Activated CD8-positive, alpha-beta memory T cell treated with anti-CD3 and anti-CD28 coated beads for 1 hour (primary cell): ENCODE measurements at places on chromosomes 1 and 21.
A peak's percentile ranks its signal among the peaks of the same experiment; 100 is the strongest.

DNA sequence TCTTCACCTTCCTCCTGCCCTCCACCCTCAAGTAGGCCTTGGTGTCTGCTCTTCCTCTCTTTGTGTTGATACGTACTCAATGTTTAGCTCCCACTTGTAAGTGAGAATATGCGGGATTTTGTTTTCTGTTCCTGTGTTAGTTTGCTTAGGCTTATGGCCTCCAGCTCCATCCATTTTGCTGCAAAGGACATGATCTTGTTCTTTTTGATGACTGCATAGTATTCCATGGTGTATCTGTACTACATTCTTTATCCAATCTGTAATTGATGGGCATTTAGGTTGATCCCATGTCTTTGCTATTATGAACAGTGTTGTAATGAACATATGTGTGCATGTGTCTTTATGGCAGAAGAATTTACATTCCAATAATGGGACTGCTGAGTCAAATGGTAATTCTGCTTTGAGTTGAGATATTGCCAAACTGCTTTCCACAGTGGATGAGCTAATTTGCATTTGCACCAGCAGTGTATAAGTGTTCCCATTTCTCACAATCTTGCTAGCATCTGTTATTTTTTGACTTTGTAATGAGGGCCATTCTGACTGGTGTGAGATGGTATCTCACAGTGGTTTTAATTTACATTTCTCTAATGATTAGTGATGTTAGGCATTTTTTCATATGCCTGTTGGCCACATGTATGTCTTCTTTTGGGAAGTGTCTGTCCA, 272.7 kb downstream of the SDCCAG8 start:
- no peak for DNase-seq

DNA sequence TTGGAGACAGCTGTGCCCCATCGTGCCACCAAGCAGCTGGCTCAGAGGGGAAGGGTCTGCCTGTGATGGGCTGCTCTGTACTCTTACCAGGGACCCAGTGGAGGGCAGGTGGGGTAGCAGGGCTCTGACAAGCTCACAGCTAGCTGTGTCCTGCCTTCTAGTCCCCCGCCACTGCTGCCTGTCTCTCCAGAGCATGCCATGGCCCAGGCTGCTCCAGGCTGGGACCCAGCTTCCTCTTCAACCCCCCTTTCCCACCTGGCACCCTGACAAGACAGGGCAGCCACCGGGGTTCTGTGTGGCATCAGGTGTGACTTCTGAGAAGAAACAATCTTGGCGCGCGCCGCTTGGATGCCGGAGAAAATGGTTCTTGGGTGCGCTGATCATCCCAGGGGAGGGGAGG, 92.3 kb upstream of the ACTL8 start:
- no peak for DNase-seq

- no peak for DNase-seq
These were observed 44.2 kb upstream of the ARHGAP29 start for GRCh38 chr1:94281361-94282142.

DNA sequence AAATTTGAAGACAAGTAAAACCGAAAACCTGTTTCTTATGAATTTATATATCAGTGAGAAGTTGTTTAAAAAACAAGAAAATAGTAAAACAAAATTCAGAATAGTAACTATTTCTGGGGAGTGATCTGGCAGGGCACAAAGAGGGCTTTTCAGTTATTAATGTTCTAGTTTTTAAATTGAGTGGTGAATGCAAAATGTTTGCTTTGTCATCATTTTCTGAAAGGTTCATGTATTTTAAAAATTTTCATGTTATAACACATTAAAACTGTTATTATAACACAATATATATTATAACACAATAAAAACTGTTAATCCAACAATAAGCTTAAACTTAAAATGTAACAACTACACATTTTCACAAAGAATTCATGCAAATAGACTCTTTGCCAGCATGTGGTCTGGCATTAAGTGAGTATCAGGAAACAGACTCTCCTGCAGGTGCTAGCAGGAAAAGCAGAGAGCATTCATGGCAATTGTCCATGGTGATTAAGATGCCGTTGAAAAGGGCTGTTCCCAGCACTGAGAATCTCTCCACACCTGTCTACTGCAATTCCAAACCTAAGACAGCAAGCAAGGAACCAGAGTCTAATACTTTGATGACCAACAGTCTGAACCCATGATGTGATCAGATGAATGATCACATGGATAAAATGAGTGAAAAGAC, 204.9 kb downstream of the TBX15 start:
- no peak for DNase-seq

DNA sequence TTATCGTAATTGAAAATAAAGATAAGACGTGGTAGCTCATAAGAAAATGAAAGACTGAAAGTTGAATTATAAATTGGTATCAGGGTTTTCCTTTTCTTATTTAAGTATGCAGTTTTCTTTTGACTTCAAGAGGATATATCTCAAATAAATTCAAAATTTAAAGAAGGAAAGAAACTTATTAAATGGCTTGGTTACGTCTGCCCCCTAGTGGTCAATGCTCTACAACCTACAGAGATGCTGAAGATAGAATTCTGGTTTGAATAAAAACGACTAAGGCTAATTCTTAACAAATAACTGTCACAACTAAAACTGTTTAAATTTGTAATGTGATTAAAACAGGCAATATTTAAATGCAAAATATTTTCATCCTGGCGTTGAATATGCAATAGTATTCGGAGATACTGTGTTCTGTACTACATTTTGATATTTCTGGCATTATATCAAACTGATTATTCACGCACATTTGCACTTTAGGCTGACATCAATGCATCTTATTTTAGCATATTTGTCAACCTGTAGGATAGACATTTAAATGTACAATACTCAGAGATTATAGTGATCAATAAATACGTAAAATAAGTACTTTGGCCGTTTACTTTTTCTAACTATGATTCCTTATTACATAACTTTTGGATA, 26.8 kb downstream of the IFI44 start:
- peak; percentile 20 for DNase-seq

GRCh38 chr1:151175863-151176262, at the start of gene TMOD4:
Gene TMOD4 (minus strand): TSS chr1:151175981. CDS start chr1:151174875, 1,106 bp downstream.
- no peak for DNase-seq

GRCh38 chr1:4055294-4055967, 155.4 kb upstream of the C1orf174 start:
- DNase-seq = no peak

DNA sequence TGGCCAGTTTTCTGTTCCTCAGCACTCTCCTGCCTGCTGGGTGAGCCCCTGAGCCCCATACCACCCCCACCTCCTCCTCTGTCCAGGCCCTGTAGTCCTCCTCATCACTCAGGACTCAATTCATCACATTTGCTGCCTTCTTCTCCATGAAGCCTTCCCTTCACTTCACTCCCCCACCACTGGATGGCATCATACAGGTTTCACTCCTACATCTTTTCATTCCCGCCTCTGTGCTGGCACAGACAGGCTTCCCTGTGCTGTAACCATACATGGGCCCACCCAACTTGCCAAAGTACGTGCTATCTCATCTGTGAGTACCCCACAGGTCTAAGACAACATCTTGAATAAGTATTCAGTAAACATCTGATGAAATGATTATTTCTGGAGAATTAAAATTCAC, 56.9 kb downstream of the SLC45A1 start:
- DNase-seq = no peak

- DNase-seq = no peak
These were observed 20.1 kb downstream of the CBR1 start for GRCh38 chr21:36089946-36090345.

DNA sequence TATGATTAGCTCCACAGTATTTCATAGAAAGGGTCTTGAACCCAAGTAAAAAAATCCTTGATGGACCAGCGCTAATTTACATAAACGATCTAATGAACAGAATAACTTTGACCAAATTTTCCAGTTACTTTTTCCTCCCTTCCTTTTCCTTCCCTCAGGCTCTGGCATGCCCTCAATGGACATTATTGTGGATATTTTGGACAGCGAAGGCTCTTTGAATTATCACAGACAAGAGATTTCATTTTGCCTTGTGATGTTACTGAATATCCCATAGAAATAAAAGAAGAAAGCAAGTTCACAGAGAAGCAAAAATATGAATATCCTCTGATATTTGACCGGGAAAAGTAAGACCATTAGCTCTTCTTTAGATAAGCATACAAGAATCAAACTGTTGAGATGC, 60.3 kb upstream of the EXO1 start:
- no peak for DNase-seq

DNA sequence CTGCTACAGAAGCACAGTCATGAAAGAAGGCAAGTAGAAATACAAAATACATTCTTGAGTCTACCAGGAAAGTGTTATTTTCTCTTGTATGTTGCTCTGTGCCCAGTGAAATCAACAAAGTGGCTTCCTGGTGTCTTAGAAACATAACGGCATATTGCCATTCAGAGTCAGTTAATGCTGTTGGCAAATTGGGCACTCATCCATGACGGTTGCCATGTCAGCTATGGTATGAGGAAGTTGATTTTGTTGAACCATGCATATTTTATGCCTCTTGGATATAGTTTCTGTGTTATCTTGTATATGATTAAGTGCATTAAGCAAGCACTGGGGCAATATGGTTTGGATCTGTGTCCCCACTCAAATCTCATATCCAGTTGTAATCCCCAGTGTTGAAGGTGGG, 153.1 kb upstream of the CXADR start:
- no peak for DNase-seq

DNA sequence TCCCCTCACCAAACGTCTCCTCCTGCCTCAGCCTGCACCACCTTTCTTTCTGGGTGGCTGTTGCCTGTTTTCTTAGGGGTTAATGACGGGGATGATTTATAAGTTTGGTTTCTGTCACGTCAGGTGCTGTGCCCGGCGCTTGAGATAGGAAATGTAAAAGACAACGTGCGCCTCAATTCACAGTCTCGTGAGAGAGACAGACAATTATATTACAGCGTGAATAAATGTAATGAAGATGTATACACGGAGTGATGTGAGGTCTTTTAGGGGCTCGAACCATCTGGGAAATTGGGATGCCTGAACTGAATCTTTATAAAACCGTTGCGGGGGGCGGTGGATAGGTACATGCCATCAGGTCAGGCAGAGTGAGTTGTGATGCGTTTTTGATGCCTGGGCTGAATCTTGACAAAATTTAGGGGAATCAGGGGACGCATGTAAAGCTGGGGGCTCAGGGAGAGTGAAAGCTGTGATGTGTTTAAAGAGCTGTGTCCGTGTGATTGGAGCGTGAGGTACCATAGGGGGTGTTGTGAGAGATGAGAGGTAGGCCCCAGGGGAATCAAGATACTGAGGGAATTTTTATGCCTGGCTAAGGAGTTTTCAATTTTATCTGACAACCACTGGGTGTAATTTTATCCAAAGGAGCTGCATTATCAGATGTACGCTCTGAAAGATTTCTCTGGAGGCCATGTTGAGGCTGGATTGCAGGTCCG, 831 bp downstream of the TIPRL start:
- DNase-seq = no peak

DNA sequence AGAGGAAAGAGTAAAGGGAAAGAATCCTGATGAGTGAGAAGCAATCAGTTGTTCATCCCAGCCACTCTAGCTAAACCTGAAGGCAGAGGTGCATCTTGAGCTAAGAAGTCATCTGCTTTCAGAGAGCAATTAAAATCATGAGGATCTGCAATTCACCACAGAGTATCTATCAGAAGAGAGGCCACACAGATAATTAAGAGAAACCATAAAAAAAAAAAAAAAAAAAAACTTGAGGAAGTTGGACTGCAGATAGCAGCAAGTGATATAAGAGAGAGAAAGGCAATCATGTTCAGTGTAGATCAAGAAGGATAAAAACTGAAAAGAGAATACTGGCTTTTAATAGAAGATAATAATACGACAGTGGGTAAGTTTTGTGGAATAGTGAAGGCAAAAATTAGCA, 17.7 kb downstream of the FOXJ3 start:
- no peak for DNase-seq

GRCh38 chr1:205986292-205986691, 16.9 kb downstream of the RAB7B start:
- no peak for DNase-seq

GRCh38 chr1:217889401-217889800, 258.3 kb downstream of the SPATA17 start:
- no peak for DNase-seq

- no peak for DNase-seq
These were observed at the start of gene ADARB1 for GRCh38 chr21:45074048-45074817. Gene ADARB1 (plus strand): TSS chr21:45074580. CDS start chr21:45171657, 97,077 bp downstream.

DNA sequence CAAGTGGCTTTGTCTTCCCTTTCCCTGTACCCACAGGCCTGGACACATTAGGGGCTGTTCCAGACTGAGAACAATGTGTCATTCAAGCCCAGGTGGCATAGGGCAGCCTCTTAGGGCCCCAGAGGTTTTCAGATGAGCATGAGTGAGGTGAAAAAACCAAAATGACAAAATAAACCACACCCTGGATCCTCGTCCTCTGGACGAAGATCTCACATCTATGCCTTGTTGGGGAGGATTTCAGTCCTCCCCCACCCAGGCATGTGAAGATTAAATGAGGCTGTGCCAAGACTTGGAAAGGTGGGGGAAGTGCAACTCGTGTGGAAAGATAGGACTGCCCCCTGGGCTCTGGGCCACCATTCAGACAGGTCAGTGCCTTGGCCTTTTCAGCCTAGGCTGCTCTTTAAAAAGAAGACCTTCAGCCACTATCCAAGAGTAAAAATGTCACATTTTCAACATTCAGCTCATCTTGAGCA, 32.8 kb upstream of the IL19 start:
- no peak for DNase-seq

- no peak for DNase-seq
These were observed 42.4 kb upstream of the GADD45A start for GRCh38 chr1:67642629-67643028.

GRCh38 chr1:26259005-26259404, 20.9 kb upstream of the SH3BGRL3 start:
- DNase-seq = no peak

- no peak for DNase-seq
These were observed 17.5 kb downstream of the TRPM2 start for GRCh38 chr21:44370786-44371410.

- no peak for DNase-seq
These were observed 18.8 kb downstream of the TNFRSF9 start for GRCh38 chr1:7921796-7922195.

- DNase-seq = no peak
These were observed 80.3 kb downstream of the RUNX3 start for GRCh38 chr1:24849672-24850295.

GRCh38 chr1:88825721-88826120, 65.6 kb downstream of the GTF2B start:
- no peak for DNase-seq

DNA sequence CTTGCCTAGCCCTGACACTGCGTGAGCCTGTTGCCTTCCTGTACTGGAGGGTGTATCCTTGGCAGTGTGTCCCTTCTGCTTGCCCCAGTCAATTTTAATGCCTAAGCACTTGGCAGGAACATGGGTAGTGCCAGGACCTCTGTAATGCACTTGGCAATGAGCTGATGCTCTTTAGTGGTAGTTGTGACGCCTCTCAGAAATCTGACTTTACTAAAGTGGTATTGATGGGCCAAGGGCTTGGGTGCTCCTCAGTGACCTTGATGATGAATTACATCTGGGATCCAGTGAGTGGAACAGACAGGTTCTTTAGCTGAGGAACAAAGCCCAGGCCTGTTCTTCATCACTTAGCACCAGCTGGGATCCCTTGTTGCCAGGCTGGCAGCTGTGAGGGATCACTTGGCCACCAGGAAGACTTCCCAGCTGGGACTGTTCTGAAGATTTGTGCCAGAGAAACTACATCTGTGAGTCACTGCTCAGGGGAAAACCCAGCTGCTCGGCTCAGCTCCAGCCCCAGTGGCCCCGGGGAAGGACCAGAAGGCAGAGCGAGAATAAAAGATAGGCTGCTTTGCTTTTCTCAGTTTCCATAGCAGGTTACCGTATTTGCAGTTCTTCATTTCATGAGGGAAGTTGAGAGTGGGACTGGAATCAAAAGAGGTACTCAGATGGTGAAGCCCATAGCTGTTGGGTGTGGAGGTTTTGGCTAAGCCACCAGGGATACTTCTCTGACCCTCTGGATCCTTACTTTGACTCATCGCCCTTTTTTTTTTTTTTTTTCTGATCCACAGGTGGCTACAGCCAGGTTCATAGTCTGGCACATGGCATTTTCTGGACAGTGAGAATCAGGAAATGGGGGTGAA, 28.5 kb upstream of the KCNA2 start:
- peak; percentile 39 for DNase-seq
